Stomach (tissue), 19 donors: ENCODE measurements at places on chromosomes 6 and 20. TPM values are rescaled to one million over a fixed set of nuclear protein-coding genes. Genes with fewer than 3 reads are reported as not detected.

The ROS1 gene
- 3.6 TPM for total RNA-seq

- no peak for DNase-seq
- H3K27me3 ChIP-seq: no peaks in the 10 kb centered on the region
- peaks cover 46% of the 10 kb centered on the region for H3K36me3 ChIP-seq
- peaks cover 16% of the 10 kb centered on the region for H3K4me1 ChIP-seq
- no peak overlapping the region for H3K4me3 ChIP-seq
Measured at GRCh38 chr6:89834884-89835792, 5.5 kb downstream of the CASP8AP2 start.

The LCA5 gene
- total RNA-seq: 2.7 TPM

GRCh38 chr20:50506270-50506579, 4.0 kb upstream of the PTPN1 start:
- DNase-seq: no peak
- no peaks in the 10 kb centered on the region for H3K36me3 ChIP-seq
- H3K4me1 ChIP-seq: peaks cover 7% of the 10 kb centered on the region
- no peak overlapping the region for H3K4me3 ChIP-seq

DNA sequence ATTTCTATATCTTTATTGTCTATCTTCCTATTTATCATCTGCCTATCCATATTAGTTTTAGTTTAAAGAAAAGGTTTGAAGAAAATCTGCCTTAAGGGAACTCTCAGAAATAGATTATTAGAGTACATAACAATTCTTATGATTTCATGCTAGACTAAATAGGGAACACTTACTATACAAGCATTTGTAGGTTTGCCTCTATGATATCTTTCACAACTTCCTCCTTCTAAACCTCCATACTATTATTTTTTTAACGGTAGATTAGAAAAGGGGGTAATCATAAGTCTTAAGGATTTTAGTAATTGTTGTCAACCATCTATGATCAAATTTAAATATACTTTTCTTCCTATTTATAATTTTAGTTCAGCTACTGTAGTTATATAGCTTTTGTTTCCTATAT, 11.6 kb upstream of the DSE start:
- no peak overlapping the region for H3K27ac ChIP-seq
- DNase-seq: no peak
- H3K27me3 ChIP-seq: no peaks in the 10 kb centered on the region
- no peaks in the 10 kb centered on the region for H3K4me1 ChIP-seq

DNA sequence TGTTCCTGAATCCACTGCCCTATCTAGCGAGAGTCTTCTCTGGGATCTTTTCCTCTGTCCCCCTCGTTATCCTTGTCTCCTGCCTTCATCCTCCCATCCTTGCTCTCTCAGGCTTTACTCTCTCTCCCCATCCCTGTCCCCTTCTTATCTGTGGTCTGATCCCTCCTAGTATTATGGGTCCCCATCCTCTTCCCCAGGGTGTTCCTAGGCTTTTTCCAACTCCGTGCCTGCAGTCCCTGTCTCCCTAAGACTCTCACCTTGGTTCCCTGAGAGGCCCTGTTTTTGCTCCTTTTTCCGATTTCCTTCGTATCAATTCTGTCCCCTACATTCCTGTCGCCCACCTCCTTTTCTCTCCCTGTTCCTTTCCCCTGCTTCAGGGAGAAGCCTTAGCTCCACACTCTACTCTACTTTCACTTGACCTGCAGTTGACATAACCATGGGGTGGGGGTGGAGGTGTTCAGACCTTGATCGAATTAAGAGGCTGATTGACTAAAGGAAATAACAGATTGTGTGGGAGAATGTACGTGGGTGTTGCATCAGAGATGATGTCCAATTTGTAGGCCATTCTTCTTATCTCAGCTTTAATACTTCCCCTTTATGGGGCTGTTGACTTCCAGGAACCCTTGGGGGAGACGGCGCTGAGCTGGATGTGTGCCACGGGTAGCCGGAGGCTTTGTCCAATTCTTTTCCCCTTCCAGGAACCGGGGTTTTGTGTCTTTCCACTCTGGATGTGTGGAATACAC, 905 bp downstream of the PPARD start:
- peak; percentile 71 for DNase-seq
- peak overlapping the region; percentile 74 for H3K4me3 ChIP-seq
- H3K27me3 ChIP-seq: no peaks in the 10 kb centered on the region
- H3K27ac ChIP-seq: peak overlapping the region; percentile 93

DNA sequence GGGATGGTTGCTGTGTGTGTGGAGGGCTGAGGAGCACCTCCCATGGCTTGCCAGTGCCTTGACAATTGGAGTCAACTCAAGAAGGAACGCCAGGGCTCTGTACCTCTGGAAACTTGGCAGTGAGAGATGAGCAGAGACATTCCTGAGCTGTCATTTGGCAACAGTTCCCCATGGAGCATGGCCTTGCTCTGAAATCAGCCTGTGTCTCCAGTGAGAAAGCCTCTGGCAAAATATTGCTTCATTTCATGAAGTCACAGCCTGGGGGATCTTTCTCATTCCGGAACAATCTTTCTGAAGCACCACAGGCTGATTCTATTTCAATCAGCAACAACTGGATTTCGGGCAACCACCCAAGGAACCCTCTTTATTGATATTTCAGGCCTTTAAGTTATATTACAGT, 52.2 kb upstream of the FNDC1 start:
- no peaks in the 10 kb centered on the region for H3K4me1 ChIP-seq
- DNase-seq: no peak
- peak overlapping the region; percentile 52 for H3K27ac ChIP-seq
- no peak overlapping the region for H3K4me3 ChIP-seq
- no peaks in the 10 kb centered on the region for H3K36me3 ChIP-seq
- H3K27me3 ChIP-seq: no peaks in the 10 kb centered on the region
